ENCODE measurements at places on chromosomes 16 and 17.

DNA sequence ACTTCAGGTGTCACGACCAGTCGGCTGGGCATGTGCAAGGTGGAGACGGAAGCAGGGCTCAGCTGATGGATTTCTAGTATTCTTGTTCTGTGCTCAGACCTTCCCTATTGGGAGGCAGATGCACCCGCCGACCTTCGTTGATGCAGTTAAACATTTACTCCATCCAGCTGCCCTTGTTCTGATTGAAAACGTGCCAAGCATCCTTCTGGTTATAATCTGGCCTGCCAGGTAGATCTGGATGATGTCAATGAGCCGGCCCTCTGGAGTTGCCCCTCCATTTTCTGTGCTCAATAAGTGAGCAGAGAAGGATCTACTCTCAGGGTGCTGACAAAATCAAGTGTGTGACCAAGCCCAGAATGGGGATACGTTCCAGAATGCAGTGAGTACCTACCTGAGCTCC, 38.3 kb downstream of the CCDC182 start:
- no peak for DNase-seq

DNA sequence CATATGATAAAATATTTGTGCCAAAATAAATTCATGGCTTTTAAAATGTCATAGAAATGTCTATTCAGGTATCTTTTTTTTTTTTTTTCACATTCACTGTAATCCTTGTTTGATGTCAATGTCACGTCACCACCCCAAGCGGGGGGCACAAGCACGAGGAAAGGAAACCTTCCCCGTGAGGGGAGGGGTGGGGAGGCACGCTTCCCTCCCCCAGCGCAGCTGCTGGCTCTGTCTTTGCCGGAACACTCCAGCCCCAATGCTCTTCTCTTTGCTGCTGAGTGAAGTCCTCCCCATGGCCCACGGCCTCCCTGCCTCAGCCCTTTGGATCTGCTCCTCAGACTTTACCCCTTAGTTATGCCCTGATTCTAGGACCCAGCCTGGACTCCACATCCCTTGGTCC, 1.5 kb downstream of the SLC35G3 start:
- DNase-seq: no peak

DNA sequence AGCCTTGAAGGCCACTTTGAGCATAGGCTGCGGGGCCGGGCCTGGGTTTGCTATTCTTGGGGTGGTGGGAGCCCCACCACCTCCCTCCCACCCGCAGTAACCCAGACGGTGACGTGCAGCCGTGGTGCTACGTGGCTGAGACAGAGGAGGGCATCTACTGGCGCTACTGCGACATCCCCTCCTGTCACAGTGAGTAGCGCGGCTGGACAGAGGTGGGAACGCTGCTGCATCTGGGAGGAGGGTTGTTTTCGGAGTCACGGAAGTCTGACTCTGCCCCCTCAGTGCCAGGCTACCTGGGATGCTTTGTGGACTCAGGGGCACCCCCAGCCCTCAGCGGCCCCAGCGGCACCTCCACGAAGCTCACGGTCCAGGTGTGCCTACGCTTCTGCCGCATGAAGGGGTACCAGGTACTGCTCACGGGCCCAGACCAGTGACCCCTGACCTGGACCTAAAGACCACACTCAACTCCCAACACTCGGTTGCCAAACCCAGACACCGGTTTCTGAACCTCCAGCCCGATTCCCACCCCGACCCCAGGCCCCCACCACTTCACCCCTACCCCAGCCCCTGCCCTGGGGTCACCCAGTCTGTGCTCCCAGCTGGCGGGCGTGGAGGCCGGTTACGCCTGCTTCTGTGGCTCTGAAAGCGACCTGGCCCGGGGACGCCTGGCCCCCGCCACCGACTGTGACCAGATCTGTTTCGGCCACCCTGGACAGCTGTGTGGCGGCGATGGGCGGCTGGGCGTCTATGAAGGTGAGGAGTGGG, 2.1 kb downstream of the KREMEN2 start:
- no peak for DNase-seq

DNA sequence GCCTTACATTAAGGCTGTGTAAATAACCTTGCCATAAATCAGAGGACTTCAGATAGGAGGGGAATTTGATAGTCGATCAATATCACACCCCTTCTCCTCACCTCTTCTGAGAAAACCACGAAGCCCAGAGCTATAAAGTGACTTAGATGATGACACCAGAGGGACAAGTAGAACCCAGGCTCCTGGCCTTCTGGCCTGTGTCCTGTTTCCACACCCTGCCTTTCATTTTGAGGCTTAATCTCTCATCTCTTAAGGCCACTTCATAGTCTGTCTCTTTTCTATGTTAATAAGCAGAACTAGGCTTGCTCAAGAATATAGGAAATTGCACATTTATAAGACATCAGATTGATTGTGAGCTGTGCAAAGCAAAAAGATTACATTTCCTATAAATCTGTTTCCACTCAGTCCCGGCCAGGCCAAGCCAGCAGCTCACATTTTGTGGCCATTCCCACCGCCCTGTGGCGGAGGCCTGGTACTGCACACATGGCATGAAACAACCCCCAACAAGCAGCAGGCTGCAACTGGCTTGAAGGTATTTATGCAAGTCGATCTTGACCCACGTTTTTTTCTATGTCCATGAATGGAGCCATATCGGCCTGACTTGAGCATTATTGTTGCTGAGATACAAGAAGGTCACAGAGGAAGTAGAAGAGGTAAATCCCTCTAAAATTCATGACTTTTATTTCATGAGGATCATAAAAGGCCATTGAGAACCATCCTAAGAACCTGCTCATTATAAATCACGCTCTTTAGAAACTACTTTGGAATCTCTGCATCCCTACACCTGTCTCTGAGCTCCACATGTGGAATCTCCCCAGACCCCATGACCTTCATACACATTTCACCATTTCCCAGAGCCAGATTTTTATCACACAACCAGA, 93.7 kb downstream of the PMP22 start:
- no peak for DNase-seq

DNA sequence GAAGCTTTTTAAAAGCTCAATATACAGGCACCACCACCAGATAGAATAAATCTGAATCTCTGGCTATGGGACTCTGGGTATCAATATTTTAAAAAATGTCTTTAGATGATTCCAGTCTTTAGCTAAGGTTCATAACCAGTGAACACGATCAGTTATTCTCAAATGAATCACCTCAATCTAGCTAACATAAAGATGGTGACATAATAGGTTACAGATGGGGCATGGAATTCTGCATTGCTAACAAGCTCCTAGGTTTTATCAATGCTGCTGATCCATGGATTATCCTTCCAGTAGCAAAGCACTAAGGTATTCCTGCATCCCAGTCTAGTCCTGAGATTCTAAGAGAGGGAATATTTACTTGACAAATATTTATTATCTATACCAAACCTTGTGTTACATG, 415.5 kb upstream of the CDH11 start:
- no peak for DNase-seq

DNA sequence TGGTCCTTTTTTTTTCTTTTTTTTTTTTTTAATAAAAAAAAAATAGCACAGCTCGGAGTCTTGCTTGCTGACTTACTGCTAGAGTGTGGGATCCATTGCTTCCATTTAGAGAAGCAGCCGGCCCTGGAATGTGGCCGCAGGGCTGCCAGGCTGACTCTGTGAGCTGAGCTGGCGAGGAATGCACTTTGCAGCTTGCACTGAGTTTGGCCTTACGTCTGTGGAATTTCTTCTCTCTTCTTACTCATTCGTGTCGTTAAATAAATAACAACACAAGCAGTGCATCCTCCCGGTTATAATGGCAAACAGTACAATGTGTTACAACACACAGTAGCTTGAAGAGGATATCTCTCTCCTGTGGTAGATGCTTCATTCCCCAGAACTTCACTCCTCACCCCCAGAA, 69.2 kb downstream of the PRKCB start:
- no peak for DNase-seq

DNA sequence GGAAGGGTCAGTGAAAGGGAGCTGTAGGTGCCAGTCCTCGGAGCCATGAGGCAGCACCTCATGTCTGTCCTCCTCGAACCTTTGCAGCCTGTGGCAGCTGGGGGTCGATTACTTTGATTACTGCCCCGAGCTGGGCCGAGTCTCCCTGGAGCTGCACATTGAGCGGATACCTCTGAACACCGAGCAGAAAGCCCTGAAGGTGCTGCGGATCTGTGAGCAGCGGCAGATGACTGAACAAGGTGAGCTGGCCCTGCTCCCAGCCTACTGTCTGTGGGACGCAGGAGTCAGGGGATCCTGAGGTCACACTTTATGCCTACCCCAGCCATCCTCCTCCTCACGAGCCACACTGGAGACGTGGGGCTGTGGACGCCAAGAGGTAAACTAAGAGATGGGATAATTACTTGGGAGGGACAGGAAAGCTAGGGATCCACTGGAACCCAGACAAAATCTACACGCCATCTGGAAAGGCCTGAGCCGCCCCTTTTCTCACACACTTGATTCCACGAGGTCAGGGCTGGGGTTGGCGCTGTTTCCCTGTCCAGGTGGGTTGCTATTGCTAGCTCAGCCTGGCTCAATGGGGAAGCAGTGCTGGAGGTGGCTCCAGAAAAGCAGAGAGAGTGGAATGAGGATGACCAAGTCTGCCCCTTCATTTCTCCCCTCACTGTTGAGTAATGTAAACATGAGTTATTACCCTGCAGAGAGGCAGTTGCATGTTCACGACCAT, 26.4 kb downstream of the NUP85 start:
- no peak for DNase-seq

DNA sequence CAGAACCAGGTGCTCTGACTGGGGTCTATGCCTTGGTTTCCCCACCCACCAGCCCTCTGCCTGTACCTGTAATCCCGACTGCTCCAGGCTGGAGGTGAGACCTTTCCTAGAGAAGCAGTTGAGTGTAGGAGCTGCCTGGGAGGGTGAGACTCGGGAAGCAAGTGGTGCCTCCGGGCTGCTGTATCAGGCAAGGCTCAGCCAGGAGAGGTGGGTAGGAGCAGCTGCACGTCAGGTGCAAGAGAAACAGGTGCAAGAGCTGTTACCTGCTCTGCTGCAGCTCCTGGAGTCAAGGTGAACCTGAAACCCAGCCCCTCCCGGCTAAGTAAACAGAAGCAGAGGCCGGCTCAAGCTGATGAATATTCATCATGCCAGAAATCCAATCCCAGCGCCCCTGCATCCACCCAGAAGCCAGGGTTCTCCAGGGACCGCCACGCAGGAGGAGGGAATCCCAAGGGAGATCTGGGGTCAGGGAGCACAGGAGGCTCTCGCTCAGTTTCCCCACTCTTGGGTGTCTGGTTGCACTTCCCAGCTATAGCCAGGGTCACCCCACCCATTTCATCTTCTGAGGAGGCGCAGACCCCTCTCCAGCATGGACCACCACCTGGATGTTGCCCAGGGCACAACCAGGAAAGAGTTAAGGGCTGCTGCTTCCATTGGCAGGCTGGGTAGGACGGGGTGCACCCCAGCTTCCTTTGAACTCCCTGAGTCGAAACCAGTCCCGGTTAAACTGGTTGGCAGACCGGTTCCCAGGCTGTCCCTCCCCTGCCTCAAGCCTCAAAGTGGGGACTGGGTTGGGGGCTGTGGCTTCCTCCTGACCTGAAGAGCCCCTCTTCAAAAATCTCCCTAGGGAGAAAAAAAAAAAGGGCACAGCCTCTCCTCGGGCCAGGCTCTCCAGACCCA, at the start of gene PRR15L:
Gene PRR15L, minus strand, starts transcription at position 293 of the 900 bp plus-strand sequence. CDS start 4,649 bp downstream, outside the sequence.
- DNase-seq: no peak

GRCh38 chr16:4208341-4208751, 33.5 kb downstream of the SRL start:
- DNase-seq: no peak

- no peak for DNase-seq
Observed at GRCh38 chr17:39365242-39365641, 36.2 kb downstream of the FBXL20 start.

DNA sequence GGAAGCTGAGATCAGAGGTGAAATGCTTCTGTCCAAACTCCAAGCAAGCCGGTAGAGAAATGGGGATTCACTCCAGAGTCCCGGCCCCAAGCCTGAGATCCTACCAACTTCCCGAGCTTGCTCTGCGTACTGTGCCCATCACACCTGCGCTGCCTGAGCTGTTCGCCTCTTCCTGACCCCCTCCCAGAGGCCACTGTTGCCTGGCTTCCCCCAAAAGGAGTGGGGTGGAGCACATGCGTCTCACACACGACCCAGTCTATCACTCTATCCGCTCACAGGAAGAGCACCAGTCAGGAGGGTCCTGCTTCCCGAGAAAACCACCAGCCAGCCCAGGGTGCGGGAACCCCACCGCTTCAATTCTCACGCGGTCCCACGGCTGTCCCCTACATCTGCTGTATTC, 13.5 kb upstream of the C16orf95 start:
- no peak for DNase-seq

DNA sequence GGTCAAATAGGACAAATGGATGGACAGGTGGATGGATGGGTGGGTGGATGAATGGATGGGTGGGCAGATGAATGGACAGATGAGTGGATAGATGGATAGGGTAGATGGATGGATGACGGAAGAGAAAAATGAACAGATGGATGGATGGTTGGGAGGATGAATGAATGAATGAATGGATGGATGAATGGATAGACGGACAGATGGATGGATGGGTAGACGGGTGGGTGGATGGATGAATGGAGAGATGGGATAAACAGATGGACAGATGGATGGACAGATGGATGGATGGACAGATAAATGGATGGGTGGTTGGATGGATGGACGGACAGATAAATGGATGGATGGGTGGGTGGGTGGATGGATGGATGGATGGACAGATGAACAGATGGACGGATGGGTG, 232.8 kb downstream of the GRIN2A start:
- DNase-seq: no peak

- DNase-seq: no peak
Observed at GRCh38 chr16:14286368-14287230, 215.5 kb downstream of the MRTFB start.

GRCh38 chr17:82845163-82845807, 5.5 kb upstream of the ZNF750 start:
- no peak for DNase-seq

- DNase-seq: no peak
Observed at GRCh38 chr17:74779948-74780400, 3.8 kb upstream of the NAT9 start.

GRCh38 chr17:38351412-38352222, at the start of gene SOCS7:
Gene SOCS7, plus strand, starts transcription at chr17:38351844. Its CDS starts 209 bp downstream, at chr17:38352053.
- peak; percentile 86 for DNase-seq

- DNase-seq: no peak
Observed at GRCh38 chr16:3737181-3737580, 19.9 kb upstream of the TRAP1 start.

DNA sequence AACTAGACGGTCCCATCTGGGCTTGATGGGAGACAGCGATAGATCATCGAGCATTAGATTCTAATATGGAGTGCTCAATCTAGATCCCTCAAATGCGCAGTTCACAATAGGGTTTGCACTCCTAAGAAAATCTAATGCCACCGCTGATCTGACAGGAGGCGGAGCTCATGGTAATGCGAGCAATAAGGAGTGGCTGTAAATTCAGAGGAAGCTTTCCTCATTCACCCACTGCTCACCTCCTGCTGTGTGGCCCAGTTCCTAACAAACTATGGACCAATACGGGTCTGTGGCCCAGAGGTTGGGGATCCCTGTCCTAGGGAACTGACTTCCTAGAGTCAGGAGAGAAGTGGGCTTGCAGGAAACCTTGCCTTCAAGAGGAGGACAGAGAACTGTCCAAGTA, 25.2 kb upstream of the AMZ2 start:
- DNase-seq: no peak
